ENCODE measurements at places on chromosomes 16 and 17.

GRCh38 chr17:18860161-18860972, 2.4 kb downstream of the PRPSAP2 start:
- DNase-seq = no peak

GRCh38 chr16:23185656-23186055, 3.1 kb downstream of the SCNN1G start:
- no peak for DNase-seq

- DNase-seq = no peak
These were observed 386.6 kb downstream of the XYLT1 start for GRCh38 chr16:17084130-17084529.

DNA sequence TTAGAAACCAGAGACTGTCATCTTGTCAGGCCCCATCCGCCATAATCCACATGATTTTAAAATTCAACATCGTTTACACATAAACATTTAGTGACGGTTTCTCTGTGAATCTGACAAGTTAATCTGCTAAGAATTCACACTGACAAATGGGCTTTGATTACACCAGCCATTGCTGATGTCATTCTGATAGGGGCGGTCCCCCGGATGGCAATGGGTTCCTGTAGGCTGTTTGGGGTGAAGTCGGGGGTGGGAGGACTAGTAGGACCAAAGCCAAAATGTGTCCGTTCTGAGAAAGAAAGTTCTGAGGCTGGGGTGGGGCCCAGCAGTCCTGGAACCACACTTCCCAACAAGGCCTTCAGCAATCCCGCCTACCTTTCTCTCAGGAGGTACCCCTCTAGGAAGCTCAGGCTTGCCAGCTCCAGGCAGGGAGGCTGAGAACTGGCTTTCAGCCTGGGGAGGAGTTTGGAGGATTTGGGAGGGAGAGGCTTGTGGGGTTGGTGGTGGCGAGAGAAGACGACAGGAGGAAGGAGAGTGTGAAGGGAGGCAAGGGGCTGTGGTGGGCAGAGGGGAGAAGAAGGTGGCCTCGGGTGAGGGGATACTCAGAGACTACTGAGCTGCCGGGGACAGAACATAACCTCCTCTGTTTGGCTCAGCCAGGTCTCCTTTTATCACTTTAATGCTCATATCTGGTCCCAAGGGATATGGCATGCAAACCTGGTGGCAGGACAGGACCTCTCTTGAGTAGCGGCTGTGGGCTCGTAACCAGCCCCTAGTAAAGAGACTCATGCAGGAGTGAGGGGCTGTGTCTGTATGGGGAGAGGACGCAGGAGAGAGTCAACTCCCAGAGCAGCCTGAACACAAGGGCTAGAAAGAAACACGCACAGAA, 8.6 kb downstream of the HIC1 start:
- no peak for DNase-seq

DNA sequence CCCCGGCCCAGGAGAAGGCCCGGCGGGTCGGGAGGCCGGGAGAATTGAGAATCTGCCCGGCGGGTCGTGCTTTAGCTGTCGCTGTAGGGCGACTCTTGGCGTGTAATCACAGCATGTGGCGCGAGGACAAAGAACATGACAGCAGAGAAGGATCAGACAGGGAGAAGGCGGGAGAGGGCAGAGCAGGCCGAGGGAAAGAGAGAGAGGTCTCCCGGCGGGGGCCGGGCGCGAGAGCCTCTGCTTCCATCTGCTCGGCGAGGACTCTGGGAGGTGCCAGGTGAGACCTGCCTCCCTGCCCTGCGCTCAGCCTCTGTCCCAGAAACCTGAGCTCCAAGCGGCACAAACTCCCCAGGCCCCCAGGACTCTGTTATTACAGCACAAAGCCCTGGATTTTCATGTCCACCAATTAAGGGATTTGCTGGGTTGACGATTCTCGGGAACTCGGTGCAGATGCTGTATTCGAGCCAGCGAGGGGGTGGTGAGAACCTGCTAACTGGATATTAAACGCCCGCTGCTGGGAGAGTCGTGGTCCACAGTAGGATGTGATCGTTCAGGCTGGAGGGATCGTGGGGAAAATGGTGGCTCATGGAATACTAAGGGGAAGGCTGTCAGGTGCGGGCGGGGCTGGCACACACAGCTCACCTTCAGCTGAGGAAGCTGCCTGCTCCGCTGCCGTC, 172.0 kb upstream of the CIBAR2 start:
- DNase-seq = no peak

GRCh38 chr16:275786-276232, at the start of gene RGS11:
RGS11 (minus strand) TSS chr16:275944; CDS start chr16:275911, 33 bp downstream.
- no peak for DNase-seq

DNA sequence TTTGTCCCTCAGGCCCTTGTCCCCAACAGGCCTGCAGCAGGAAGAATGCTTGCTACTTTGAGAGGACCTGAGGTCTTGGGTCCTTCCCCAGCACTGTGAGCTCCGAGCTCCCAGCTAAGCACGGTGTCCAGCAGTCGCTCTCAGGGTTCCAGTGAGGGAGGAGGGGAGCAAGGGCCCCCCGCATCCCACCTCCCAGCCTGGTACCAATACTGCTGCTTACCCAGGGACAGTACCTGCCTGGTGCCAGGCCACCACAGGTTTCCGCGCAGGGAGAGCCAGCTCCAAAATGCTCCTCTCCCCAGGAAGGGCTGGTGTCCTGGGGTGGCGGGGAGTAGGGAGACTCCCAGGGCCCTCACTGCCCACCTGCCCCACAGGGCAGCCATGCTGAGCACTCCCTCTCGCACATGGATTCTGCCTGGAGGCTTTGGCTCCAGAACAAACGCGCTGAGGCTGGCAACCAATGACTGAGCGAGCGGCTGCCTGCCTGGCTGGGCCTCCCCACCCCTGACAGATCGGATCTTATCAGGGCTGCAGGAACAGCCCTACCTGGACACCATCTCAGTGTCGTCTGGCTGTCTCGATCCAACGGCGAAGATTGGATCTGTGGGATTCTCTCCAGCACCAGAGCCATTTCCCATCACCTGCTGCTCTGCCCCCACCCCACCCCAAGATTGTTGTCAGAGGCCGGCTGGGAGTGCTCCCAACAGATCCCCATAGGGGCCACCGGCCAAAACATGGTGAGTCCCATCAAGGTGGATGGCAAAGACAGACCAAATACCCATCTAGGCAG, 2.4 kb downstream of the DOK4 start:
- DNase-seq = no peak

GRCh38 chr17:80485846-80486245, 9.4 kb upstream of the NPTX1 start:
- no peak for DNase-seq

DNA sequence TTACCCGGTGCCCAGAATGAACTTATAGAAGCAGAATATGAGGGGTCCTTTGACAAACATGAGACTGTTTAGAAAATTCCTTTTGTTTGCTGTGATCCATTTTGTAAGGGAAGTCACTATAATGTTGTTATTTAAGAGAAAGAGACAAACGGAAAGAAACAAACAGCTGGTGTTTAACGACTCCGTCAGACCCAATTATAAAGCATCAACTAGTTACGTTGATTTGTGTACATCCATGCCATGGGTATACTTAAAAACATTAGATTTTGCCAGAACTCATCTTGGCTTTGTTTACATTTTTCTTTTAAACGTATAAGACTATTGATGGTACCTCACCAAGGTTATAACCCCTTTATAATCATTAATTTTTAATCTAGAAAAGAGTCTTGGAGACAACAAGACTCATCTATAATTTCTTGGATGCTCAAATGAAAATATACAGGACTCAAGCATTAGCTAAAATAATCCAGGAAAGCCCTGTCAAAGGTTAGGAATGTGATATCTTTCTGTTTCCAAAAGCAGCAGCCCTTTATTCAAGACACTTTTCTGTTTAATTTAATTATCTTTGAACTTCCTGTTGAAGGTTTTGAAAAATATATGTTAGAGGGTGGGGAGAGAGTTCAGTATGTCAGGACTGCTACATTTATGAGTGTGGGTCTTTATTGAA, 331.7 kb downstream of the WWOX start:
- no peak for DNase-seq

DNA sequence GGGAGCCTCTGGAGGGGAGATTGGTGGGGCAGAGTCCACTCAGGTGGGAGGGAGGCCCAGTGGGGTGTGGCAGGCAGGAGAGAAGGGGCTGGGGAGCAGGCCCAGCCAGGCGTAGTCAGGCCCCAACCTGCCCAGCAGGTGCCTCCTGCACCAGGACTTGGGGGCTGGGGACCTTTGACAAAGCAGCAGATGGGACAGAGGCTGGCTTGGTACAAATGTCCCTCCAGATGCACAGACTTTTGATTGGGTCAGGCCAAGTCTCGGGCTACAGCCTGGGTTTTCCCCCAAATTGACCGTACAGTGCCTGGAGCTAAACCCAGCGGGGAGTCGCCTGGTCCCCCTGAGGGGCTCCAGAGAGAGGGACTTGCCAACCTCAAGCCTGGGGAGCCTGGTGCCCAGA, 411 bp downstream of the GGT6 start:
- no peak for DNase-seq

Data from stimulated activated CD8-positive, alpha-beta memory T cell treated with anti-CD3 and anti-CD28 coated beads, Interleukin-4, amount 100 ng/mL, for 48 hours (primary cell).